Smooth muscle cell of trachea (primary cell): ENCODE measurements at places on chromosomes 6 and 20. TPM values are rescaled to one million over a fixed set of nuclear protein-coding genes. Genes with fewer than 3 reads are reported as not detected.

Gene TSBP1
- not detected in 2 replicates for total RNA-seq

Gene VNN1
- not detected in 2 replicates for total RNA-seq

Gene SPTLC3
- 5.8 and 9.6 TPM in 2 replicates for total RNA-seq

Gene CLPSL1
- not detected in 2 replicates for total RNA-seq

Gene EYA2
- 0.44 and 1.5 TPM in 2 replicates for total RNA-seq

Gene HACE1
- 21.3 and 29.7 TPM in 2 replicates for total RNA-seq

Gene CTCFL
- under 0.01 TPM in 1 of 2 replicates, not detected in the other for total RNA-seq

Gene DNAJC5
- total RNA-seq = 54.8 and 77.4 TPM in 2 replicates

Gene SNAP91
- total RNA-seq = not detected in 2 replicates

Gene VPS16
- total RNA-seq = 60.9 and 61.9 TPM in 2 replicates

Gene CEP162
- 6.1 and 12.4 TPM in 2 replicates for total RNA-seq

Gene ZBP1
- not detected in 2 replicates for total RNA-seq

Gene CST4
- not detected in 2 replicates for total RNA-seq

Gene TCF21
- total RNA-seq = 35.1 and 65.0 TPM in 2 replicates
